ENCODE measurements at places on chromosomes 7 and 10.

DNA sequence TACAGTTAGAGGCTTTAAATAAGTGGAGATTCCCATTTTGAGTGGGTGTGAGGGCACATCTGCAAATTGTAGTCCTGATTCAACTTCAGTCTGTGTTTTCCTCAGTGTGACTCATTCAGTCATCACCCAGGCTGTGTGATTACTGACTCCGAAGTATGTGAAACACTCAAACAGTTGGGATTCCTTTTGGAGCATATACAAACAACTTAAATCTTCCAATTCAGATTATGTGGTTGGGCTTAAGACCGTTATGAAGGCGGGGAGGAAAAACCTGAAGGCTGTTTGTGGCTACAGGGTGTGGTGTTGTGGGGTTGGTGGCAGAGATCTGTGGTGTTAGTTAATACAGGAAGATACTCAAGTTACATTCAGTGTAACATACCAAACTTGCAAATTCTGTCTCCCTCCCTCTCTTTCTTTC is 259.7 kb upstream of the FERD3L start:
- no peak for DNase-seq

- no peak for DNase-seq
Measured at GRCh38 chr10:103766751-103767505, 88.4 kb downstream of the SH3PXD2A start.

- no peak for DNase-seq
Measured at GRCh38 chr10:71005337-71006305, 117.3 kb upstream of the PCBD1 start.

DNA sequence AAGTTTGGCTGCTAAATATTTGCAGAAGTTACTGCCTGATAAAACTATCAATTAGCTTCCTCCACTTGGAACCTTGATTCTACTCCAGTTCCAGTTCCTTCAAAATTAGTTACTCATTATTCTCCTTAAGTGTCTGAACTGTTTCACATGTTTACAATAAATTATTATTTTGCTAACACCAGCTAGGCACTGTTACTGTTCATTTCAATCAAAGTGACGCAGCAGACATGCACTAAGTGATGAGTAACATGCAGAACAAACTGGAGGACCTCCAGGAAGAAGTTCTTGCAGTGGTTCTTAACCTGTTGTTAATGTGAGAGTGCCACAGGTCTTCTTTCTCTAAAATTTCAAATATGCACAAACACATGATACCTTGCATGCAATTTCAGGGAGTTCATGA is 491.8 kb upstream of the SEMA3A start:
- DNase-seq: no peak

DNA sequence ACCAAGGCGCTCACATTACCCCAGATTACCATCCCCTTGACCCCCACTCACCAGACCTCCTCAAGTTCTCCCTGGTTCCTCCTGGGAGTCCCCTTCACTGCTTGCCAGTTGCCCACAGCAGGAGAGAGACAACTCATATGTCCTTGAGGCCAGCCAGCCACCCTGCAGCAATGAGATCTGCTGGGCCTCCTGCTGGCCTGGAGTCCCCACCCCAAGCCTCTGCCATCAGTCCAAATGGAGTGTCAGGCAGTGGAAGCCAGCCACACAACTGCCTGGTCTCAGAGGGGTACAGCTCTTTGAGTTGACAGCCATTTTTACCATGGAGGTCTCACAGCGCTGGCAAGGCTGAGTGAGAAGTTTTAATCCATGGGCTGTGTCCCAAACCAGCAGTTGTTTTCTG is 53.0 kb upstream of the EXOC4 start:
- DNase-seq: no peak

DNA sequence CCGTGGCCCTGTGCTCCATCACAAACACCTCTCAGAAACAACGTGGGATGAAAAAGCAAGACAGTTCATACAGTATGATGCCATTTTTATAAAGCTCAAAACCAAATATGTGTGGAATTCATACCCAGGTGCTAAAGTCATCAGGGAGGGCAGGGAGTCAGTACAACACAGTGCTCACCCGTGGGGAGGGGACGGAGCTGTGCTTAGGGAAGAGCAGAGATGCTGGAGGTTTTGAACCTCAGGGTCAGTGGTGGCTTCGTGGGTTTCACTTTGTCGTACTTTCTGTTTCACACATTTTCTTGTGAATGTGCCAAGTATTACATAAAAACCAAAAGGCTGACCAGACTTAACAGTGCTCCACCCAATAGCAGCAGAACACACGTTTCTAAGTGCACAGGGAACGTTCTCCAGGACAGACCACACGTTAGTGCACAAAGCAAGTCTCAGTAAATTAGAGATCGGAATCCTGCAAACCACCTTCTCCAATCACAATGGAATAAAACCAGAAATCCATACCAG is 21.2 kb downstream of the ZMIZ2 start:
- no peak for DNase-seq

GRCh38 chr10:110916554-110917346 is 2.2 kb downstream of the BBIP1 start:
- no peak for DNase-seq

- no peak for DNase-seq
Measured at GRCh38 chr10:87816163-87816897, 1.7 kb downstream of the ATAD1 start.

DNA sequence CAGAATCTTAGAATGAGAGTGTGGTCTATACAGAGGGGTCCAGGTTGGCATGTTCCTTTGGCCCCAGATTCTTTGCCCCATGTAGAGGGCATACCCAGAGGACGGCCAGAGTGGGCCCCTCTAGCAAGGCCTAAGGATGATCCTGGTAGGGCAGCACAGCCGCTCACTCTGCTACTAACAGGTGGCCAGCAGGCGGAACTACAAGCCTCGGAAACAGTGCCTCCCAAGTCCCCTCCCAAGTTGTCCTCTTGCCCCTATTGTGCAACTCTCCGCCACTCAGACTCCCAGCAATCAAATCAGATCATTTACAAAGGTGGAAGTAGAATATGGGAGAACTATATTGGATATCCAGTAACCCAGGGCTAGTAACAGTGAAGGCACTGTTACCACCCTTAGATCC is 107.4 kb downstream of the STRA8 start:
- DNase-seq: no peak

- no peak for DNase-seq
Measured at GRCh38 chr10:22657566-22658225, 56.7 kb downstream of the PIP4K2A start.

- no peak for DNase-seq
Measured at GRCh38 chr7:12641196-12641595, 46.2 kb upstream of the ARL4A start.

GRCh38 chr7:56033671-56034432 is 17.4 kb downstream of the PSPH start:
- DNase-seq: peak; percentile 79

DNA sequence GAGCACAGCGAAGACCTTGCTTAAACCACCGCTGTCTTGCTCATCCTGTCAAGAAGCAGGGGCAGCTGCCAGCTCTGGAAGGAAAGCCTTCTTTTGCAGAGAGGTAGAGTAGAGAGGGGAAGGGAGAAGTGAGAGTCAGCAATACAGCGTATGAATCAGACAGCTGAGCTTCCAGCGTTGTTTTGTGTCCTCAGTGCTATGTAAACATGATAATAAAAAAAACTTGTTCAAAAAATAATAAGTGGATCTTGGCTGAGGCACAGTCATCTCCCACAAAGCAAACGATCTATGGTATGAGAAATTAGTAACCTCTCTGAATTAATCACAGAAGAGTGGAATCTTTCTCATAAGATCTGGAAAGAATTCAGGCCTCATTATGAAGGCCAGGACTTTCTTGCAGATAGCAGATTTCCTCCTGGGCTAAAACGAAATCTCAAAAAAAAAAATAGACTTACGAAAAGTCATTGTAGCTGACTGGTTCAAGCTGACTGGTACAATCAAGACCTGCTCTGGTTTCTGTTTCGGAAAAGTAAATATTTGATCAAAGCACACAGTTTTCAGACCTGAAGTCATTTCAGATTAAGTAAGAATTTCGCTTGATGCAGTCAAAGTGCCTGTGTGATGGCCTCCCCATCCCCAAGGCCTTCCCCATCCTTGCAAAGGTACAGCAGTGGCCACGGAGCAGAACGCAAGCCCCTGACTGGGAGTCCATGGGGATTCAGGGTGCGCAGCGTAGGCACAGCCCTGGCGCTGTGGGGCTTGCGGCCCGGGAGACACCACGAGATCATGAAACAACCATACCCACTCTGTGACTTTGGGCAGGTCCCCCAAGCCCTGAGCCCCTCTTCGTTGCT is 29.4 kb downstream of the CHST15 start:
- DNase-seq: peak; percentile 44

DNA sequence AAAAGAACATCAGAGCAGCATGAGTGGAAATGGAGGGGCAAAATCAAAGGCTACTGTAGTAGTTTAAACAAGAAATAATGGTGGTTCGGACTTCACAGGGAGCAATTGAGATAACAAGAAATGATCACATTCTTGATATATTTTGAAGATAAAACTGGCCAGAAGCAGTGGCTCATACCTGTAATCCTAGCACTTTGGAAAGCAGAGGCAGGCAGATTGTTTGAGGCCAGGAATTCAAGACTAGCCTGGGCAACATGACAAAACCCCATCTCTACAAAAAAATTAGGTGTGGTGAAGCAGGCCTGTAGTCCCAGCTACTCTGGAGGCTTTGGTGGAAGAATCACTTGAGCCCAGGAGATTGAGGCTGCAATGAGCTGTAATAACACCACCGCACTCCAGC is 22.9 kb downstream of the EEF1AKMT2 start:
- DNase-seq: no peak

- no peak for DNase-seq
Measured at GRCh38 chr7:55903985-55904759, 16.9 kb downstream of the ZNF713 start.

DNA sequence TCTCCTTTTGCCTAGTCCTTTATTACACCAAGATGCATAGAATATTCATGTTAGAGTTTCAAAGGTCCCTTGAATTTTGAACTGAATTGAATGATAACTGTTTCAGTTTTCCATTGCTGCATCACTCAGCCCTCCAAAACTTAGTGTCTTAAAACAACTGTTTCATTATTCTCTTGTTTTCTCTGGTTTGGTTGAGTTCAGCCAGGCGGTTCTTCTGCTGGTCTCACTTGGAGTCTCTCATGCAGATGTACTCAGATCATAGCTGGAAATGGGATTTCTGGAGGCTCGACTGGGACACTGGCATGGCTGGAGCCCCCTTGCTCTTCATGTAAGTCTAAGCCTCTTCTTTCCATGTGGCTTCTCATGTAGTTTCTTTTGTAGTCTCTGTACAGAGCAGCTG is 107.2 kb upstream of the MKI67 start:
- no peak for DNase-seq

- DNase-seq: no peak
Measured at GRCh38 chr10:30503700-30504266, 69.8 kb downstream of the MAP3K8 start.

- DNase-seq: no peak
Measured at GRCh38 chr10:3660753-3661152, 124.3 kb downstream of the KLF6 start.

DNA sequence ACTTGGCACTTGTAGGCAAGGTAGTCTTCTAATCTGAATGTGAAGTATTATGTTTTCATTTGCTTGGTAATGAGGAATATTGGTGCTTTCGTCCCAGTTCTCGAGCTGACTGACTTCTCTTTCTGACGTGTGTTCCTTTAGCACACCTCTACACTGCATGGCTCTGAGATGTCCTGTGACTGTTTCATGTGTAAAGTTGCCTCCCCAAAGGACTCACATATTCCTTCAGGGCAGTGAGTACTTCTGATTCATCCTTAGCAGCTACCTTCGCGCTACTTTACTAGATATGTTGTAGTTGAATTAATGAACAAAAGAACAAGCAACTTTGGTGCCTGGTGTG is 113.7 kb downstream of the EGFR start:
- no peak for DNase-seq

- no peak for DNase-seq
Measured at GRCh38 chr7:107236862-107237261, 68.1 kb downstream of the HBP1 start.

GRCh38 chr10:28971255-28971654 is 293.9 kb downstream of the BAMBI start:
- DNase-seq: no peak

GRCh38 chr7:37901236-37901827 is 15.3 kb downstream of the SFRP4 start:
- no peak for DNase-seq

- no peak for DNase-seq
Measured at GRCh38 chr10:132550366-132551092, 12.9 kb downstream of the INPP5A start.

- no peak for DNase-seq
Measured at GRCh38 chr7:140899883-140900282, 24.8 kb downstream of the BRAF start.

GRCh38 chr10:86245015-86245394 is 121.6 kb downstream of the GRID1 start:
- DNase-seq: no peak

- no peak for DNase-seq
Measured at GRCh38 chr7:69419934-69420333, 178.3 kb upstream of the AUTS2 start.

GRCh38 chr10:91919651-91920050 is 3.9 kb upstream of the BTAF1 start:
- DNase-seq: no peak

- no peak for DNase-seq
Measured at GRCh38 chr10:101561068-101561915, 26.8 kb downstream of the POLL start.

DNA sequence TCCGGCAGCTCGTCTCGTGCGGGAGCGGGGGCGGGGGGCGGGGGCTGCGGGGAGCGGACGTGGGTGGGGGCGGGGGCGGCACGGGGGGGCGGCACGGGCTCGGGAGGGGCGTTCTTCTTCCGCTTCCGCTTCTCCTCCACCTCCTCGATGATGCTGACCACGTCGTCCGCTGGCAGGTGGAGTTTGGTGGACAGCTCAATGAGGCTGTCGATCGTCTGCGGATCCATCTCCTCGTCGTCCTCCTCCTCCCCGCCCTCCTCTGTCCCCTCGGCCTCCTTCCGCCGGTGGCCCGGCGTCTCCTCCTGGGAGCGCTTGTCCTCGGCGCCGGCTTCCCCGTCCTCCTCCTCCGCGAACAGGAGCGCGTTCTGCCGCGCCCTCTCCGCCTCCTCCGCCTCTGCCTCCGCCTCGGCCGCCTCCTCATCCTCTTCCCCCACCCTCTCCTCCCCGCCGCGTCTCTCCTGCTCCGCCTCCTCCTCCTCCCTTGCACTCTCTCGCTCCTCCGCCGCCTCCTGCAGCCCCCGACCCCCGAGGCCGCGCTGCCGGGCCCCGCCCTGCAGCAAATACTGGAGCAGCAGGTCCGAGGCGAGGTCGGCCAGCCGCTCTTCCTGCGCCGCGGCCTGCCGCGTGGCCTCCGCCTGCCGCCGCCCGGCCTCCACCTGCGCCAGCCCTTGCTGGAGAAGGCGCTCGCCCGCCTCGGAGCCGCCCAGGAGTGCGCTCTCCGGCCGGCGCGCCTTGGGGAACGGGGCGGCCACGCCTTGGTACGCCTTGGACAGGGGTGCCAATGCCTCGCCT is 1.9 kb downstream of the VGF start:
- DNase-seq: no peak

Measured in NCI-H1436 treated with DMSO at 0.1 percent for 48 hours (cell line).